ENCODE measurements at places on chromosomes 2 and 18. TPM values are rescaled to one million over a fixed set of nuclear protein-coding genes. Genes with fewer than 3 reads are reported as not detected.

Gene TMEM37
- 4.2 TPM for total RNA-seq

Gene RAB31
- 20.9 TPM for total RNA-seq

Gene MAP2
- total RNA-seq: 0.87 TPM

Gene IKZF2
- total RNA-seq: 1.9 TPM

DNA sequence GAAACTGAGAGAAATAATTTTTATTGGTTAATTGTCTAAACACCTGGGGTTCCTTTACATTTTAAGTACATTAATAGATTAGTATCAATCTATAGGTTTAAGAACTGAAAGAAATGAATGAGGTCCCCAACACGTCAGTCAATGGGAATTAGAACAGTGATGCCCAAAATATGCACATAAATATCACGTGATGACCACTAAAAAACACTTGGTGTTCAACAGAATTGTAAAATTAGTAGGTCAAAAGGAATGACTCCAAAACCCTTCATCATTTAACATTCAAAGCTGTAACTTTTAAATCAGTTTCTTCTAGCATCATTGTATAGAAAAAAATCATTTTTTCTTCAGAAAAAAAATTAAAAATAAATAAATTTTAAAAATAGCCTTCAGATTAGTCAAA lies 140.9 kb downstream of the SLC8A1 start:
- peaks cover 2% of the 10 kb centered on the region for H3K36me3 ChIP-seq
- H3K4me1 ChIP-seq: no peaks in the 10 kb centered on the region
- no peak overlapping the region for H3K4me3 ChIP-seq

- H3K36me3 ChIP-seq: no peaks in the 10 kb centered on the region
- H3K4me3 ChIP-seq: no peak overlapping the region
- H3K27ac ChIP-seq: no peak overlapping the region
- H3K4me1 ChIP-seq: peaks cover 3% of the 10 kb centered on the region
- no peaks in the 10 kb centered on the region for H3K27me3 ChIP-seq
Measured at GRCh38 chr2:52035391-52035790, 1003.5 kb upstream of the NRXN1 start.

- no peak overlapping the region for H3K4me3 ChIP-seq
- no peaks in the 10 kb centered on the region for H3K36me3 ChIP-seq
- no peaks in the 10 kb centered on the region for H3K27me3 ChIP-seq
Measured at GRCh38 chr2:47357483-47357882, 45.5 kb upstream of the MSH2 start.

- H3K4me3 ChIP-seq: no peak overlapping the region
- H3K36me3 ChIP-seq: no peaks in the 10 kb centered on the region
- H3K4me1 ChIP-seq: no peaks in the 10 kb centered on the region
- no peak overlapping the region for H3K27ac ChIP-seq
Measured at GRCh38 chr2:67669766-67670165, 272.6 kb downstream of the ETAA1 start.

DNA sequence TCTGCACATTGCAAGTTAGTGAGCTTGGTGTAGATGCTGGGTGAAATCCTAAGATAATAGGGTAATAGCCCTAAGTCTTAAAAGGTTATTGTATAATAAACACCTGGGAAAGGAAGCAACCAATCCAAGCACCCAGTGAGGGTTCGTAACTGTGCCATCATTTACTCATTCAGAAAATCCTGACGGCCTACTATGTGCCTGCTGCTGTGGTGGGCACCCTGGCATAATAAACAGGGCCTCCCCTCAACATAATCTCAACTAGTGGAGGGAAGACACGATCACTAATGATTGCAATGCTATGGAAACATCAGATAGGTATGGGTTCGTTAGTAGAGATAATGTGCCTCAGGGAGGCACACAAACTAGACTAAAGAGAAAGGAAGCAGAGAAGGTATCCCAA lies 48.9 kb upstream of the CCDC85A start:
- H3K27ac ChIP-seq: no peak overlapping the region
- H3K27me3 ChIP-seq: no peaks in the 10 kb centered on the region
- no peaks in the 10 kb centered on the region for H3K4me1 ChIP-seq
- no peak for DNase-seq

DNA sequence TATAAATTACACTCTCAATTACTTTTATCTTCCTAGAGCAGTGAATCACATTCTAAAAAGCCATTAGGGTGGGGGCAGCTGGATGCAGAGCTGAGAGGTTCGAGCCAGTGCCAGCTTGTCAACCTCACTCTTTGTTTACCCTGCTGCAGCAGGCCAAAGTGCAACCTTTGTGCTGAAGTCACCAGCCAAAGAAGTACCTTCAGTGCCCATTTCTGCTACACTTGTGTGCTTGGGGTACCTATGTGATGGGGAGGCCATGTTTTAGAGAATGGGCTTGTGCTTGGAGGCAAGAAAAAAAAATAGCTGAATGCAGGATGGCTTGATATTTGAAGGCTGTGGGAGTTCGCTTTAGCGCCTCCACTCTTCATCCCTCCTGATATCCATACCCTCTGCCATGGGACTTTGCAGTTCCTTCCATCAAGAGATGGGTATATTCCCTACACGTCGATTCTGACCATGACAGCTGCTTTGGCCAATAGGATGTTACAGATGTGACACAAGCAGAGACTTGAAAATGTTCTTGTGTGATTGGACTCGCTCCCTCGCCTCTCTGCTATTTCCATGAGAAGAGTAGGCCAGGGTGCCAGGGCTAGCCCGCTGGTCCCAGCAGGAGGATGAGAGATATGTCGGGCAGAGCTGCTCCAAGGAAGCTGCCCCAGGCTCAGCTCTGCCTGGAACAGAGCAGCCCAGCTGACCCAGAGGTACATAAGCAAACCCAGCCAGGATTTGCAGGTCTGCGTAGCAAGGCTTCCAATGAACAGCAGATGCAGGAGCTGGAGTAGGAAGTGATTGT lies 12.7 kb upstream of the FZD5 start:
- H3K36me3 ChIP-seq: no peaks in the 10 kb centered on the region
- no peak overlapping the region for H3K27ac ChIP-seq
- no peaks in the 10 kb centered on the region for H3K27me3 ChIP-seq
- no peak overlapping the region for H3K4me3 ChIP-seq
- no peak for DNase-seq

DNA sequence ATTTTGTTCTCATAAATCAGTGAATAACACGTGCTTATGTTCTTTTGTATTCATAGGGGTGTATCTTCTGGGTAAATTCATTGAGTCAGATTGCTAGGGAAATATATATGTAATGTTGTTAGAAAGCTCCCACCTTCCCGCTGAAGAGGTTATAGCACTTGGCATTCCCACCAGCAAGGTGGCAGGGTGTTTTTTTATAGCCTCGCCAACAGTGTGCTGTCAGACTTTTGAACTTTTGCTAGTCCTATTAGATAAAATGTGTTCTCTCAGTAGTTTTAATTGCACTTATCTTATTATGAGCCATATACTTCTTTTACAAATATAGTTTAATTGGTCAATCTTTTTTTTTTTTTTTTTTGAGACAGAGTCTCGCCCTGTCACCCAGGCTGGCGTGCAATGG lies 31.0 kb downstream of the MRPS9 start:
- H3K4me1 ChIP-seq: peaks cover 8% of the 10 kb centered on the region
- H3K27me3 ChIP-seq: no peaks in the 10 kb centered on the region
- no peak overlapping the region for H3K27ac ChIP-seq
- peaks cover 4% of the 10 kb centered on the region for H3K36me3 ChIP-seq
- DNase-seq: no peak
- H3K4me3 ChIP-seq: no peak overlapping the region

DNA sequence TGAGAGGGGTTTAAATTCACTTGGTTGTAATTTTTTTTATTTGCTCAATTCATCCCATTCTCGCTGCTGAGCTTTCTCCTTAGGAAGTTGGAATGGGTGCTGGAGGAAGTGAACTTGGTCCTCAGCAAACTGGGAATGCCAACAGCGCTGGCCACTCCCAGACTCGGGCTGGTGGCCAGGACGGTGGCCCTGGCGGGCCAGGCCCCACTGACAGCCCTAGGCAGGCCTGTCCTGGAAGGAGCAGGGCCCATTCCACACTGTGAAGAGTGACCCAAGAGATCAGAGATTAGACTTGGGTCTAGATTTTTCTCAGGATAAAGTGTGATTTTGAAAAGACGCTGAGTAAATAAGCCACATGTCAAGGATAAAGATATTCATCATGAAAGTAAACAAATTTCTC lies 132.7 kb downstream of the HDAC4 start:
- no peak for DNase-seq
- H3K27me3 ChIP-seq: no peaks in the 10 kb centered on the region
- no peak overlapping the region for H3K4me3 ChIP-seq
- peaks cover 6% of the 10 kb centered on the region for H3K4me1 ChIP-seq
- no peak overlapping the region for H3K27ac ChIP-seq

All from H9 (cell line).